ENCODE measurements at places on chromosomes 4 and X.

DNA sequence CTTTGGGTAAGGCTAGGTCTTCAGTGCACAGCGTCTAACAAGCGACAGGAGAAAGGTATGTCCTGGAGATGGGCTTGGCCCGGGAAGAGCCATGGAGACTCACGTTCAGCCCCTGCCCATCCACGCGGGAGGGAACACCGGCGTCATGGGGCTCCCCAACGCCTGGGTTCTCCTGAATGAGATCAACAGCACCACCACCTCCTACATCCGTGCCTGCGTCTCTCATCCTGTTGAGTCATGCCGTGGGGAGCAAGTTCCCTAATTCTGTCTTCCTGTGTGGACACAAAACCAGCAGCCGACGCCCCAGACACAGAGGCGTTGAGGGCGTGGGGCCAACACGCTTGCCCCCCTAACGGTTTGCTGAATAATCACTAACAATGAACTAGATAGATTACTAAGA, 20.1 kb upstream of the IL3RA start:
- DNase-seq, result no peak

DNA sequence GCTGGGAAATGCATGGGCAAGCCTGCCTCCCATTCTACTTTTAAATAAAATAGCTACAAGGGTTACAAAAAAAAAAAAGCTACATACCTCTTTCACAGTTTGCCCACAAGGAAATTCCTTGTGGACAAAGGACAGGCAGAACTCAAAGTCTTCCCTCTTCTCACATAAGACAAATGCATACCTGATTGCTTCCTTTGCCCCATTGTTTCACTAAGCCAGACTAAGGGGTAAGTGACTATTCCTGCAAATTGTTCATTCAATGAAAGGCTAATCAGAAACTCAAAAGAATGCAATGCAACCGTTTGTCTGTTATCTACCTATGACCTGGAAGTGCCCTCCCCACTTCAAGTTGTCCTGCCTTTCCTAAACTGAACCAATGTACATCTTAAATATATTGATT, 780.6 kb downstream of the FAM133A start:
- no peak for DNase-seq

DNA sequence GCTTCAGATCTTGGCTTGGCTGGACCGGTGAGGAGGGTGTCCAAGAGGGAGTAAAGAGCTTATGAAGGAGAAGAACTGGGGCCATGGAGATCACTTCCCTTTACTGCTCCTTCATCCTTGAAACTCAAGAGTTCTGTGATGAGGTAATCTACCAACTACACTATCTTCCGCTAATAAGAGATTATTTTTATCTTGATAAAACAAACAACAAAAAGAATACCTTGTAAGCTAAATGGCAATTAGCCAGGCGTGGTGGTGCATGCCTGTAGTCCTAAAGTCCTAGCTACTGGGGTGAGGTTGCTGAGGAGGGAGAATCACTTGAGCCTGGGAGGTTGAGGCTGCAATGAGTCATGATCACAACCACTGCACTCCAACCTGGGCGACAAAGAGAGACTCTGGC, 47.4 kb downstream of the HAUS3 start:
- no peak for DNase-seq

- no peak for DNase-seq
Measured at GRCh38 chrX:110373310-110373709, 14.7 kb downstream of the RTL9 start.

DNA sequence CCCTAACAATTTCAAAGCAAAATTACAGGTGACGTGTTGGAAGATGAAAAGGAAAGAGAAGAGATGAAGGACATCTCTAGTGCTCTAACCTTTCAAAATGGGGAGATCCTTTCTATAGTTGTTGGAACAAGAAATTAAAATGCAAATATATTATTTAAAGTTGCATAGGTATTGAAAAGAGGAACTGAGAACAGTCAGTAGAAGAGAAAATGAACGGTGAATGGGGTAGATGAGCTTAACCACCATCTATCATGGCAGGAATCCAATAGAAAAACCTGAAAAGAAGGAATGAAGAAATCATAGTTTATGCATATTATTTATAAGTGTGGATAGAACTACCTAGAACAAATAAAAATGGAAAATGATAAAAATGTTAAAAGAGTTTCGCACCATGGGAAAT, 42.0 kb downstream of the ANXA5 start:
- DNase-seq, result no peak

- peak; percentile 85 for DNase-seq
Measured at GRCh38 chrX:41561045-41561444, 113.9 kb downstream of the NYX start.

GRCh38 chr4:77635876-77636275, 30.3 kb downstream of the CXCL13 start:
- no peak for DNase-seq

- no peak for DNase-seq
Measured at GRCh38 chrX:44068043-44068442, 94.9 kb upstream of the NDP start.

Measured in GM23248 (cell line).